ENCODE measurements at places on chromosomes 6 and 20.

DNA sequence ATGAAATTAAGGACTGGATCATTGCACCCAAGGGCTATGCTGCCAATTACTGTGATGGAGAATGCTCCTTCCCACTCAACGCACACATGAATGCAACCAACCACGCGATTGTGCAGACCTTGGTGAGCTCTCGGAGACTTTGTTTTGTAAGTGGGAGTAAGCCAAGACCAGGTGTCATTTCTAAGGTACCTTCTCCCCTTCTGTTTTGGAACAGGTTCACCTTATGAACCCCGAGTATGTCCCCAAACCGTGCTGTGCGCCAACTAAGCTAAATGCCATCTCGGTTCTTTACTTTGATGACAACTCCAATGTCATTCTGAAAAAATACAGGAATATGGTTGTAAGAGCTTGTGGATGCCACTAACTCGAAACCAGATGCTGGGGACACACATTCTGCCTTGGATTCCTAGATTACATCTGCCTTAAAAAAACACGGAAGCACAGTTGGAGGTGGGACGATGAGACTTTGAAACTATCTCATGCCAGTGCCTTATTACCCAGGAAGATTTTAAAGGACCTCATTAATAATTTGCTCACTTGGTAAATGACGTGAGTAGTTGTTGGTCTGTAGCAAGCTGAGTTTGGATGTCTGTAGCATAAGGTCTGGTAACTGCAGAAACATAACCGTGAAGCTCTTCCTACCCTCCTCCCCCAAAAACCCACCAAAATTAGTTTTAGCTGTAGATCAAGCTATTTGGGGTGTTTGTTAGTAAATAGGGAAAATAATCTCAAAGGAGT, 30.4 kb downstream of the TXNDC5 start:
- no peak for DNase-seq

DNA sequence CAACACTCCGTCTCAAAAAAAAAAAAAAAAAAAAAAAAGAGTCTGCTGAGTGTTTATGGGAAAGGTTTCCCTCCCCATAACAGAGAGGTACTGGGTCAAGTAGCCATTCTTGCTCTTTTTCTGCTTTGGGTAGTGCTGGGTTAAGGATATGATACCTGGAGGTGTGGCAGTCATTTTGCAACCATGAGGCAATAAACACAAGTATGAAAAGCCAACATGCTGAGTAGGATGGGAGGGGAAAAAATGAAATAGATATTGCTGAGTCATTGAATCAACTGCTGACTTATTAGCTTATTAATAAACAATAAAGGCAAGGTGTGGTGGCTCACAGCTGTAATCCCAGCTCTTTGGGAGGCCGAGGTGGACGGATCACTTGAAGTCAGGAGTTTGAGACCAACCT, 2.3 kb upstream of the TOMM34 start:
- no peak for DNase-seq

- DNase-seq: no peak
Measured at GRCh38 chr6:167470101-167470835, 145.4 kb downstream of the TTLL2 start.

DNA sequence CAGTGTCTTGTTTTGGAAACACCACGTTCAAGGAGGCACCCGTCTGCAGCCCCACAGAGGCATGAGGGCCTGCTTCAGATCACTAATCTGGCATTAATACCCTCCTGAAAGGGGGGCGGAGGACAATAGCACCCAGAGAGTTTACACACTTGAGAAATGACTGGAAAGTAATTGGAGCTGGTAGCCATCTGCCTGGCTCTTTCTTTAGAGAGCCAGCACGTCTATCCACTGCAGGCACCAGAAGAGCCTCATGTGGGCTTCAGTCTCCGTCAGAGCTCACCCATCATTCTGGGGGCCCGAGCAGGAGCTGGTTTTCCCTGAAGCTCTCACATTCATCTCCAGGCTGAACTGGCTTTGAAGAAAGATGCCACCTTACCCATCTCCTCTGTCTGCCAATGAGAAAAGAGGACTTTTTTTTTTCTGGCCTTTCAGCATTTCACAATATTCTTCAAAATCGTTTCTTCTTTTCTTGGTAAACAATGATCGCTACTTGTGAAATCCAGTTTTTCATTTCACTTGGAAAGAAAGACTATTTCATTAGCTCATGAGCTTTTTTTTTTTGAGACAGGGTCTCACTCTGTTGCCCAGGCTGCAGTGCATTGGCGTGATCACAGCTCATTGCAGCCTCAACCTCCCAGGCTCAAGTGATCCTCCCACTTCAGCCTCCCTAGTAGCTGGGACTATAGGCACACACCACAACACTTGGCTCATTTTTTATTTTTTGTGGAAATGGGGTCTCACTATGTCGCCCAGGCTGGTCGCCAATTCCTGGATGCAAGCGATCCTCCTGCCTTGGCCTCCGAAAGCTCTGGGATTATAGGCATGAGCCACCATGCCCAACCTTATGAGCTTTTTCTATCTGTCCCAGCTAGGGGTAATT, 124.7 kb upstream of the ZNF217 start:
- DNase-seq: peak; percentile 10

DNA sequence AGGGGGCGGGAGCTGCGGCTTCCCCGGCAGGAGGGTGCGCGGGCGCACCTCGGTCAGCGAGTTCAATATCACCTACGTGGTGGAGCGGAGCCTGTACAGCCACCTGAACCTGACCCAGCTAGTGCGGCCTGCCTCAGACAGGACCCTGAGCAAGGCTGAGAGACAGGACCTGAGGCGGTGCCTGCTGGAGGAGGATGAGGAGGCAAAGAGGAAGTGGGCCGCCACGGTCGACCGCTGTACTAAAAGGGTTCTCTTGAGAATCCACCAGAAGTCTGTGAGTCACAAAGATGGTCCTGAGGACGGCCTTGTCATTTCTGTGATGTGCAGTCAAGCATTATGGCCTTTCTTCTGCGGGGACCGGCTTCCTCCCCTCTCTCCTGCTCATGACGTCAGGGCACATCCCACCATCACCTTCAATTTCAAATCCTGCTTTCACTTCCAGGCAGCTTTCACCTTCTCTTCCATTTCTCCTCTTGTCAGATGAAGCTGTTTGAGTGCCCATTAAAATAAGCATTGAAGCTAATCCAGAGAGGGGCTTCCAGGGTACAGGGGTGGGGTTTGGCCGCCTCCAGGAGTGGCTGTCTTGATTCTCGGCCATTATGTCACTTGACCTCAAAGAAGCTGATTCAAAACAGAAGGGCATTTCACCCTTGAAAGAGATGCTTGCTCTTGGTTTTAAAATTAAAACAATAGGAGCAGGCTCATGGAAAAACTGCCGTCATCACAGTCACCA, 177.6 kb downstream of the SASH1 start:
- no peak for DNase-seq

- DNase-seq: no peak
Measured at GRCh38 chr6:54493138-54493537, 184.9 kb downstream of the TINAG start.

GRCh38 chr6:47076422-47077344, 34.6 kb upstream of the ADGRF1 start:
- no peak for DNase-seq

- no peak for DNase-seq
Measured at GRCh38 chr6:159935065-159935464, 33.8 kb upstream of the IGF2R start.

DNA sequence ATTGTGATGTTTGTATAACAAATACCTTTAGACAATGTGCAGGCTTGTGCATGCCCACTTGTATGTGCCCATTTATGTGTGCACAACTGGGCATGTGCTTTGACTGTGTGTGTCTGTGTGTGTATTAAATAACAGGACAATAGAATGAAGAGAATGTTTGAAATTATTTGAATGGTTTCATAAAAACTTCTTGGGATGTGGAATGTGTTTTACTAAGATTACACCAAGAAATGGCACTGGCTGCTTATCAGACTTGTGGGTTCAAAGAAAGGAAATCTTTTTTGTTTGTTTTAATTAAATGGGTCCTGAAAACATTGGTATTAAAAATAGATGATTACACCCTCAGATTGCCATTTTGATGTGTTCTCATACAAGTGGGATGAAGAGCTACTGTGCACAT, 191.6 kb upstream of the CCN2 start:
- DNase-seq: no peak

Data from NCI-H1105 (cell line).